ENCODE measurements at places on chromosomes 2 and 18. TPM values are rescaled to one million over a fixed set of nuclear protein-coding genes. Genes with fewer than 3 reads are reported as not detected.

Gene PCARE
- 0.49 TPM for total RNA-seq

Gene ADNP2
- 35.8 TPM for total RNA-seq

Gene ANKRD29
- 0.77 TPM for total RNA-seq

Gene HTR2B
- not detected for total RNA-seq

Gene NEB
- total RNA-seq = 2.4 TPM

Gene AQP12B
- not detected for total RNA-seq

Gene DPYSL5
- 4.5 TPM for total RNA-seq

Gene MERTK
- 8.7 TPM for total RNA-seq

Gene POMC
- total RNA-seq = 3.9 TPM

Gene APCDD1
- 32.8 TPM for total RNA-seq

Gene SLC19A3
- 0.04 TPM for total RNA-seq

Gene HRH4
- 0.14 TPM for total RNA-seq

Gene CIB4
- total RNA-seq = not detected

Gene FOXD4L1
- total RNA-seq = 1.2 TPM

Gene RSAD2
- total RNA-seq = 0.28 TPM

Gene NRP2
- total RNA-seq = 41.6 TPM

Gene LAMA3
- 0.18 TPM for total RNA-seq

Gene SULT1C4
- 9.3 TPM for total RNA-seq

Gene SPRED2
- total RNA-seq = 14.7 TPM

Gene ARHGAP25
- total RNA-seq = 3.0 TPM

Gene TUBA4A
- total RNA-seq = 1.6 TPM

Gene CROCC2
- total RNA-seq = not detected

Gene SEPTIN10
- 51.7 TPM for total RNA-seq

Gene NLRC4
- total RNA-seq = not detected

Gene KCNG3
- total RNA-seq = 0.27 TPM

Gene TDRD15
- total RNA-seq = not detected

Gene NETO1
- total RNA-seq = 3.6 TPM

Gene CCDC85A
- 8.1 TPM for total RNA-seq

Gene RAX
- 0.06 TPM for total RNA-seq

Gene GPR155
- total RNA-seq = 2.7 TPM

Gene BIN1
- total RNA-seq = 94.9 TPM

Data from cardiac muscle cell (in vitro differentiated cells and primary cell).